ENCODE measurements at places on chromosomes 4 and X.

DNA sequence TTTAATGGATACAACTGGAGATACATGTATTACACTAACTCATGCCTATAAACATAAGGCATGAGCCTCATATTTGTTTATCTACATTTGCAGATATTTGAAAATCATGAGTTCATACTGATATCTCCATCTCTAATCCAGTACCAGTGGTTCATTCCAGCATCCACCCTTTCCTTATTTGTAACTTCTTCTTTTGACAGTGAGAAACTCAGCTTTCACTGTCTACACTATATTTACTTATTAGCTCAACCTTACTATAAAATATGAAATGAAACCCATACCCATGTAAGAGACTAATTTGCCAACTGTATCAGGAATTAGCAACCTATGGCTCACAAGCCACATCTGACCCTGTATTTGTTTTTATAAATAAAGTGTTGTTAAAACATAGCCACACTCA lies 161.9 kb upstream of the GPRIN3 start:
- no peak for DNase-seq

- DNase-seq, result no peak
Measured at GRCh38 chr4:1512738-1513660, 106.8 kb upstream of the NKX1-1 start.

DNA sequence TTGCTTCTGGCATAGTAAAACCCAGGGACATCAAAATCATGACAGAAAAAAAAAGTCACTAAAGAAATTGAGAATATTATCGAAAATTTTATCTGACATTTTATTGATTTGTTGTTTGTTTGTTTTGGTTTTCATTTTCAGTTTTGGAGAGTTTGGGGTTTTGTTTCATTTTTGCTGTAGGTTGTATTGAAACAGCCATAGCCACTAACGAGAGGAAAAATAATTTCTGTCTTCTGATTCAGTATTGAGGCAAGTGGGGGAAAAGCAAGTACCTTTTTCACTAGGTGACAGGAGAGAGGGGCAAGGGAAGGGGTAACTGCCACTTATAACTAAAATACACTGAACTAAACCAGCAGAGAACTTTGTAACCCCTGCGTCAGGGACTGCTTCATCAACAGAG lies 392.8 kb upstream of the NDST3 start:
- no peak for DNase-seq

GRCh38 chr4:145058256-145058655 lies 39.7 kb downstream of the ANAPC10 start:
- no peak for DNase-seq

GRCh38 chrX:79623098-79623762 lies 256.1 kb upstream of the ITM2A start:
- DNase-seq, result no peak

DNA sequence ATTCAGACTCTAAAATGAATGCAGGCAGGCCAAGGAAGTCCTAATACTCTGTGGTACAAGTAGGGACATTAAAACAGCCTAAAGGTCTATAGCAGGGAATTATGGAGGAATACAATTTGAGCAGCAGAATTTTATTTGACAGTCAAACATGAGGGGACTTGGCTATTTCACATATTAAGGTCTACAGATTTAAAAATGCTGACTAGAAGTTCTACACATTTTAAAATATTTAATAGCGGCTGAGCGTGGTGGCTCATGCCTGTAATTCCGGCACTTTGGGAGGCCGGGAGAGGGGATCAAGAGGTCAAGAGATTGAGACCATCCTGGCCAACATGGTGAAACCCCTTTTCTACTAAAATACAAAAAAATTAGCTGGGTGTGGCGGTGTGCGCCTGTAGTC lies 10.8 kb downstream of the HAUS3 start:
- no peak for DNase-seq

DNA sequence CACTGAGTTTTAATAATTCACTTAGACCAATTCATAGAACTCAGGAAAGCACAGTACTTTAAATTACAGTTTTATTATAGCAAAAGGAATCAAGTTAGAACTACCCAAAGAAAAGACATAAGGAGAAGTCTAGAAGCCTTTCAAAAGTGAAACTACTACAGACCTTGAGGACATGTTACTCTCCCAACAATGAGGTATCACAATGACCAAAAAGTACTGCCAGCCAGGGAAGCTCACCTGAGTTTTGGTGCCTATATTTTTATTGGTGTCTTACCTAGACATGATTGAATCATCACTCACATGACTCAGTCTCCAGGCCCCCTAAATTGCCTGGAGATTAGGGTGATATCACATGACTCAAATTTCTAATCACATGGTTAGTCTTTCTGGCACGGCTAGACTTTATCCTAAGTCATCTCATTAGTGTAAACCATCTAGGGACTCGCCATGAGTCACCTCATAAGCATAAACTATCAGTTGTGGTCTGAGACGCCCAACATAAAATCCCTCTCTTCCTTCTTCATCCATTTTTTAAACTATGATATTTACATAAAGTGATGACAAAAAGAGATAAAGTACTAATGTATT lies 372.3 kb downstream of the TMA16 start:
- no peak for DNase-seq

DNA sequence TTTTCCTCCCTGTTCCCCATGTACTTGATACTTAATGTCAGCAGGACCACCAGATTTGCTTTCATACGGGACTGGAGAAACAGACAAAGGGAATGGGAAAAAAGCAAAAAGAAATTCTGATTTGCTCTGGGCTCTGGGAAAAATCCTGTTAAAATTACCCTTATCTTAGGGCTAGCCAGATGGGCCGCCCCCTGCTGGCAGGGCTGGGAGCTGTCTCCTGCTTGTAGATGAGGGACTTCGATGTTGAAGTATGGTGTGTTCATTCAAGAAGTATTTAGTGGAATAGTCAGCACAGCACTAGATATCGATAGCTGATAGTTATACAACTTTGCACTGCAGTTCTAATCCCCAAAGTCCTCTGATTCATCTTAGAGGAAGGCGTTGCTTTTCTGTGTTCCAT lies 45.8 kb downstream of the BCORL1 start:
- peak; percentile 20 for DNase-seq

DNA sequence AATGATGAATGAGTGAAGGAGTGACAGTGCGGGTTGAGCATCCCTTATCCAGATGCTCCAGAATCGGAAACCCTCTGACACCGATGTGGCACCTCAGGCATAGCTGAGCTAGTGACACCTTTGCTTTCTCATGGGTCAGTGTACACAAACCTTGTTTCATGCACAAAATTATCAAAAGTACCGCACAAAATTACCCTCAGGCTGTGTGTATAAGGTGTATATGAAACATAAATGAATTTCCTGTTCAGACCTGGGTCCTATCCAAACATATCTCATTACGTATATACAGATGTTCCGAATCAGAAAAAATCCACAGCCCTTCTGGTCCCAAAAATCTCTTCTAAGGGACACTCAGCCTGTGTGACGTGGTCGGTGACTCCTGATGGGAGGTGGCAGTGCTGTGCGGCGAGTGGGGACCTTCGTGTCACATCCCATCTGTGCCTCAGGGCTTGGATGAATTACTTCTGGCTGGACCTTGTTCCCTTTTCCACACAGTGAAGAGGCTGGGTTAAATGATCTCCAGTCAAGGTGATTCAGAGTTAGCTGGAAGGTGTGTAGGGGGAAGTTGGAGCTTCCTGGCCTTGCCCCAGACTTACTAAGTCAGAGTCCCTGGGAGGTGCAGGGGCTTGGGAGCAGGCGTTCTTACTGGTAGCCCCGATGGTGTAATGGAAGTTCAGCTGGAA lies 18.8 kb downstream of the RGS12 start:
- DNase-seq, result no peak

DNA sequence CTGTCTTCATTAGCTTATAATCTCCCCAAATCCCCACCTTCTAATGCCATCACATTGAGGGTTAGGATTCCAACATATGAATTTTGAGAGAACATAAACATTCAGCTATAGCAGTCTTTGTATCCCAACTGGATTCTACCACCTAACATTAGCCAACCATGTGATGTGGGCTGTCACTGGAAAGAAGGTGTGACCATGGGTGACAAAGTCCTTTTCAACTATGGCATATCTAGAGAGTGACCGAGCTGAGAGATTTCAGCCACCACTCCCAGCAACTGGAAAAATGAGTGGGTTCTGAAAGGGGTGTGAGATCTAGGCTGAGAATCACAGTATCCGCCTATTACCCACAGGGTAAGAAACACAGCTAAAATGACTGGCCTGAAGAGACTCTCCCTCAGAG lies 22.1 kb downstream of the GABRB1 start:
- DNase-seq, result no peak

DNA sequence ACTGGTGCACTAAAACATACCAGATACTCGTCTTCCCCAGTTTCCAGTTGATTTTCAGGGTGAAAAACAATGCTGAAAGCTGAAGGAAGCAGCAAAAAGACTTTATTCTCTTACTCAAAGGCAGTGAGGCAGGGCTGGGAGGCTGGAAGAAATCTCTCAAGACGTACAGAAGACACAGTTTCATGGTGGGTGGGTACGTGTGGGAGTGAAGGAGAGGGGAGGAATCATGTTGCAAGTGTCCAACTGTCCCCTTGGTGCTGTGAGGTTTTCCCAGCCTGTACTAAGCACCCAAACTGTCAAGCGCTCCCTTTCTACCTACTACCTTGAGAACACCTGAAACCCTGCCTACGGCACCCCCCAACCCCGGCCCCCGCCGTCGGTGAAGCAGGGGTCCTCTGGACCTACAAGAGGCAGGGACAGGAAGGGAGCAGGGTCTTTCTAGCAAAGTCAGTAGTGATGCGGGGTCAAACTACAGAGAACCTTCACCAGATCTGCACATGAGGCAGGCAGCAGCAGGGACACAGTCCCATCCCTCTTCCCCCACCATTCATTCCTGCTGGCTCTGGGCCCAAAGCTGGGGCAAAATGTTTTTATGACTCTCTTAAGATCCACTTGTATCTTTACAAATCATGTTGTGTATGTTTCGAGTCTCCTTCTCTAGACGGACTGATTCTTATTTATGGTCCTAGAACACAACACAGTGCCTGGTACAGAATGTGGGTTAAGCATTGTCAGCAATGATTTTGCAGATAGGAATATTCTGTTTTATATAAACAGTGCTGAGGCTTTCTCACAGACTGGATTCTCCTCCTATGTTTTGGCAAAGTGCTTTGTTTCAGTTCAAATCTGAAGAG lies 2.4 kb upstream of the SETD7 start:
- no peak for DNase-seq

GRCh38 chr4:169565606-169566005 lies 46.8 kb downstream of the NEK1 start:
- no peak for DNase-seq

DNA sequence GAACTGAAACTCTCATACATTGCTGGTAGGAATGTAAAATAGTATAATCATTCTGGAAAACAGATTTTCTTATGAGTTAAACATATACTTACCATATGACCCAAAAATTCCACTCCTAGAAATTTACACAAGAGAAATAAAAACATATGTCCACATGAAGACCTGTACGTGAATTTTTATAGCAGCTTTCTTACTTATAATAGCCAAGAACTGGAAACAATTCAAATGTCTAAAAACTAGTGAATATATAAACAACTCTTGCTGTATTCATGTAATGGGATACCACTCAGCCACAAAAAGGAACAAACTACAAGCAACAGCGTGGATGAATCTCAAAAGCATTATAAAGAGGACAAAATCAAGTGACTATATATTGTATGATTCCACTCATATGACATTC lies 27.5 kb downstream of the TMEM156 start:
- no peak for DNase-seq

DNA sequence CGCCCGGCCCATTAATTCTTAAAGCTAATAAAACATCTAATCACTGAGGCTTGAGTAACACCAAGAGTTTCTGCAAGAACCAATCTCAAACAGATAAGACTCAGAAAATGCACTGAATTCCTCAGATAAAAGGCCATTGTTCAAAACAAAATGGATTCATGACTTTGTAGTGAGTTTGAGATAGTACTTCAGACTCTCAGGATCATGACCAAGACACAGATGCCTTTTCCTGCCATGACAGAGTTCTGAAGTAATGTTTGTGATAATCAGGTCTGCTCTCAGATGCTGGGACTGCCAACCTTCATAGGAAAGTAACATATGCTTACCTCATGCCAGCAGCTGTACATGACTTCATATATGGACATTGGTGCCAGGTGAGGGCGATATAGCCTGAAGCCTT lies 54.6 kb downstream of the NIPAL1 start:
- no peak for DNase-seq

- no peak for DNase-seq
Measured at GRCh38 chrX:33156152-33156726, 55.1 kb downstream of the DMD start.
